Stimulated activated effector memory CD8-positive, alpha-beta T cell treated with anti-CD3 and anti-CD28 coated beads, Interleukin-12 subunit alpha, Interleukin-12 subunit beta, amount 100 ng/mL, for 72 hours (primary cell): ENCODE measurements at places on chromosomes 3 and 15.

- no peak for DNase-seq
These were observed 88.6 kb downstream of the P3H2 start for GRCh38 chr3:190031887-190032752.

DNA sequence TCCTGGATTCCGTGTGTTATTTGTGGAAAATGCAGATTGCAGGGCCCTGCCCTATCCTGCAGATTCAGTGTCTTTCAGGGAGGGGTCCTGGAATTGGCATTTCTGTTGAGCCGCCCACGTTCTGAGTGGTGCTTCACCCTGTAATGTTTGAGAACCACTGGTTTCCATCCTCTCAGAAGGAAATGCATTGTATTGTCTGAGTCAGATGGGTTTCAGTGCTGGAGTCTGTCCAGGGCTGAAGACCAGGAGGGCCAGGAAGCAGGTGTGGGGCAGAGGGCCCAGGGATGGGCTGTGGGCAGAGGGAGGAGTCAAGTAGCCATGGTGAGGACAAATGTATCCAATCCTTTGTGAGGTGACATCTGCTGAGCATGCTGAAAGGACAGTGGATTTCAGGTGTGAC lies 123.8 kb downstream of the SV2B start:
- no peak for DNase-seq

DNA sequence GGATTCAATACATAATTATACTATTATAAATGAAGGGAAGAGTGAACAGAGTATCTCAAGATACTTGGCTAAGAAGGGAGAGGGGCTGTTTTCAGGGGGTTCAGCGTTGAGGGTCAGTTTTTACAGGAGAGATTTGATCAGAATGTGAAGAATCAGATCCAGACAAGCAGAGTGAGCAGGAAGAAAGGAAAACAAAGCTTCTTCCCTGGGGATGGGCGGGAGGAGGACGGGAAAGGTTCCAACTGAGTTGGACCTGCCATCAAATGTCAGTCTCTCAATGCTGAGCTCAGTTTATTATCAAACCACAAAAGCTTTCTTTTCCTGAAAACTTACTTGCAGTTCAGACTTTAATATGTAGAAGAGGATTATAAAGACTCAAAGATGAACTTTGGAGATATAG lies 6.0 kb upstream of the MELTF start:
- DNase-seq, result no peak

- DNase-seq, result no peak
These were observed 150.9 kb downstream of the CNTN3 start for GRCh38 chr3:74463515-74463914.

DNA sequence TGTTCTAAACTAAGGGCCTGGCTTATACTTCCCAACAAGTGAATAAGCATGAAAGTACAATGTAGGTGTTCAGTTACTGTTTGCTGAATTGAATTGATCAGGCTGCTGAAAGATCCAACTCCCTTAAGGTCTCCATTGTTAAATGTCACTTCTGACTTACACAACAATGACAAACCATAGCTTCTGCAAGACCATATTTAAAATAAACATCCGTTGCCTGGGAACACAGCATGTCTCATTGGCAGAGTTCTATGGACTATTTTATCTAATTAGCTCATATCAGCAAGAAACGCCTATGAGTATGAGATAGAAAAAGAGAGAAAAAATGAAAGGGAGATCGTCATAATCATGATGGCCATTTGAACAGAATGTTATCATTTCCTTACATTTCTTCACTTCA lies 605.4 kb downstream of the FGF12 start:
- no peak for DNase-seq

DNA sequence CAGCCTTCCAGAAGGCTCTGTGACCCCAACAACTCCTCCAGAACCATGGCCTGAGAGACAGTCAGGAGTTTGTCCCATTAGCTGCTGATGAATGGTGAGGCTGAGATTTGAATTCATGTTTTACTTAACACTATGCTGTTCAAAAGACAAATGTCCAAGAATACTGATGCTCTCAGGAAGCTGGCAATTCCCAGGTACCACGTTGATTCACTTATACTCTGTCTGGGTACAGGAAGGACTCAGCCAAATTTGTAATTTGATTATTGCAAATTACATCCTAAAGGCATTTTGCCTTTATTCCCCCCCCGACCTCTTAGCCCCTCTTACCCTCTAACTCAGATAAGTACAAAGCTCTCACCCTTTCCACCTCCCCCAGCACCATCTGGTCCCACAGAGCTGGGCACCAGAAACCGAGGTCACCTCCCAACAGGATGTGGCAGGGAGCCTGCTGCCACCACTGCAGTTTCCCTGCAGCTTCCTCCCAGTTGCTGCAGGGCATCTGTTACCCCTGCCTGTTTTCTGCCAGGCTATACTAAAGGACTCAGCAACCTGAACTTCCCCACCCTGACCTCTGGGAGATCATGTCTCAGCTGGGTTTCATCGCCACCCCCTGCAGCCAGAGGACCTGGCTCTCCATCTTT lies 33.6 kb downstream of the EAF1 start:
- no peak for DNase-seq

DNA sequence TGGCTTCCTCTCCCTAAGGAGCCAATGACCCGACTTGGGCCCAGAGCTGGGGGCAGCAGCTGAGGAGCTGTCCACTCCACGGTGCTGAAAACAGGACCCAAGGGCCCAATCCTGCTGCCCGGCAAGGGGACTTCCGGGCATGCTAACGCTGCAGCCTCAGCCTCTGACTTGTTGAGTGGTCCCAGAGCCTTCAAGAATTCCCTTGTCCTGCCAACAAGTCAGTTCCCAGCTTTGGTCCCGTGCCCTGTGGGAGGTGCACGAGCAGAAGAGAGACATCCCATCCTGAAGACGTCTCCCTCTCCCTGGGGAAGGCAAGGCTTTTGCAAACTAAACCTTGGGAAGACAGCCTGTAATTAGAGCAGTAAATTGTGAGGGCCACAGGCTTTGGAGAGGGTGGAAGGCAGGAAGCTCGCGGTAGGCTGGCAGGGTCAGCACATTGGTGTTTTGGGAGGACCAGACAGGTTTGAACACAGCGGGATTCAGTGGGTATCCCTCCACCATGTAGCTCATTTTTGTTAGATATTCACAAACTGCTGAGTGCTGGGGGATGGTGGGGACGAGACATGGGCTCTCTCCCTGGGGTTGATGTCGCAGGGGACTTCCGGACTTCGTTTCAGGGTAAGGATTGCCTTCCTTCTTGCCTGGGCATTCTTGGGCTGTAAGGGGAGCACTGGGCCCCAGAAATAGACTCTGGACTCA lies 29.8 kb upstream of the PRR23E start:
- no peak for DNase-seq

- no peak for DNase-seq
These were observed 154.1 kb upstream of the CBLB start for GRCh38 chr3:106022913-106023312.

- DNase-seq, result no peak
These were observed 791.7 kb upstream of the EPHA6 start for GRCh38 chr3:96022676-96023075.

- no peak for DNase-seq
These were observed 443.7 kb downstream of the NR2F2 start for GRCh38 chr15:96774216-96774615.

DNA sequence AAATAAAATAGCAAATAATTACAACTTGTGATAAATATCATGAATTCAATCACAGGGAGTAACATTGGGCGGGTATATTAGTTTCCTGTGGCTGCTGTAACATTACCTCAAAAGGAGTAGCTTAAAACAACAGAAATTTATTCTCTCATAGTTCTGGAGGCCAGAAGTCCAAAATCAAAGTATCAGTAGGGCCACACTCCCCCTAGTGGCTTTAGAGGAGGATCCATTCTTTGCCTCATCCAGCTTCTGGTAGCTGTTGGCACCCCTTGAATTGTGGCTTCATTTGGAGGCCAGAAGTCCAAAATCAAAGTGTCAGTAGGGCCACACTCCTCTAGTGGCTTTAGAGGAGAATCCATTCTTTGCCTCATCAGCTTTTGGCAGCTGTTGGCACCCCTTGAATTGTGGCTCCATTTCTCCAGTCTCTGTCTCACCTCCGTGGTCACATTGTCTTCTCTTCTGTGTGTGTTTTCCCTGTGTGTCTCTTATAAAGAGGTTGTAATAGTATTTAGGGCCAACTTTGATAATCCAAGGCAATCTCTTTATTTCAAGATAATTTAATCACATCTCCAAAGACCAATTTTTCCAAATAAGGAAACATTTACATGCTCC lies 3.1 kb upstream of the CFAP20DC start:
- no peak for DNase-seq

- no peak for DNase-seq
These were observed 236.6 kb downstream of the KCNH8 start for GRCh38 chr3:19384868-19385267.

DNA sequence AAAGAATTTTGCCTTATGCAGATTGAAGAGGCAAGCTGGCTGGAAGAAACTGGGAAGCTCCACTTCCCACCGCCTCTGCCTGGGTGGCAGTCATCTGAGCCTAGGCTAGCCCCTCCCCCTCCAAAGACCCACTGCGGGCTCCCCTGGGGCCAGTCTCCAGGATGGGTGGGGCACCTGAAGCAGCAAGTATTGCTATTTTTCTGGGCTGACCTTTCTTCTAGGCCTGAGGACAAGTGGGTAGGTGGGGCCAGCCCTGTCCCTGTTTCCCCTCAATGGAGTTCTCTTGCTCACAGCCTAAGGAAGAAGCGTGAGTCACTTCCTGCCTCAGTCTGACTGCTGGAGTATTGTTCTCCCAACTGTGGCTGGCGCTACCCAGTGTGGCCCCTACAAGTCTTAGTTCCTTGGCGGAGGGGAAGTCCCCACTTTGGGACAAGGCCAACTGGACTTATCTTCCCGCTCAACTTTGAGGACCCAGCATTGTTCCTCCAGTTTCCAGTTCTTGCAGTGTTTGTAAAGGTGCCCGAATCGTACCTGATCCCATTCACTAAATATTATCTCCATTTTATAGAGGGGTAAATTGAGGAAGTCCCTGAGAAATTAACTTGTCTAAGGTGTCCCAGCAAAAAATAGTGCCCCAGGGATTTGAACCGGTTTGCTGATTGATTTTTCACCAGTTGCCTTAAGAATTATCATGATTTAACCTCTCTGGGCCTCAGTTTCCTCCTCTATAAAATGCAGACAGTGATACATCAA lies 1.4 kb downstream of the FURIN start:
- DNase-seq, result no peak

- peak; percentile 66 for DNase-seq
These were observed 235.1 kb downstream of the UACA start for GRCh38 chr15:70528270-70528706.

- DNase-seq, result no peak
These were observed at the start of gene SLC6A11 for GRCh38 chr3:10816019-10816862. SLC6A11 (plus strand) TSS chr3:10816228; CDS start chr3:10816266, 38 bp downstream.

DNA sequence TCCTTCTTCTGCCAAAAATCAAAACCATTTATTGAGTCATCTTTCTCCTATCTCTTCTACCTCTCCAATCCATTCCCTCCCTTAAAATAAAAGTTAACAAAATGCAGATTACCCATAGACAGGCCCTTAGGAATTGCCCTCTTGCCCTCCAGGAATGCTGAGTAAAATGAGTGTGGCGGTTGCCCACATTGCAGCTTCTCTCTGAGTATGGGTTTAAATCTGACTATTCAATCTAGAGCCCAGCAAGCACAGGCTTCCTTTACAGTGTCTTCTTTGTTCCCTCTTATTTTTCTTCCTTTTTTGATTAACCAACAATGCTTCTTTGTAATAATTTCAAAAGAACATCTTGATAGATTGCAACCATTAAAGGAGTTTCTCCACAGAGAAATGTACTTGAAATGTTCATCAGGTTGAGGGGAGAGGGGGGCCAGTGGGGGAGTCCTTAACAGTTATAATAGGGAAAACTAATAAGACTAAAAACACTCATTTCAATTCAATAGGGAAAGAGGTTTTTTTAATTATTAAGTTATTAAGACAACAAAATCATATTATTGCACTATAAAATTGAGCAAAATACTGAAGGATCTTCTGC lies 135.3 kb upstream of the LMCD1 start:
- no peak for DNase-seq

DNA sequence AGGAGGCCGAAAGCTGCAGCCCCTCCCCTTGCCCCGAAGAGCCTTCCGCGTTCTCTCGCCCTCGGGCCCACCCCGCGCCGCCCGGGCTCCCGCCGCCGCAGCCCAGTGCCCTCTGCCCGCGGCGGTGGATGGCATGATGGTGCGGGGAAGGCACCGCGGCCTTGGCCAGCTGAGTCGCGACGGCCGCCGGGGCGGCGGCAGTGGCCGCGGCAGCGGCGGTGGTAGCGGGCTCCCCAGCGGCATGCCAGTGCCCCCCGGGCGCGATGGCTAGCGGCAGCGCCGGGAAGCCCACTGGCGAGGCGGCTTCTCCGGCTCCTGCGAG lies 1.2 kb downstream of the TLNRD1 start:
- peak; percentile 76 for DNase-seq

DNA sequence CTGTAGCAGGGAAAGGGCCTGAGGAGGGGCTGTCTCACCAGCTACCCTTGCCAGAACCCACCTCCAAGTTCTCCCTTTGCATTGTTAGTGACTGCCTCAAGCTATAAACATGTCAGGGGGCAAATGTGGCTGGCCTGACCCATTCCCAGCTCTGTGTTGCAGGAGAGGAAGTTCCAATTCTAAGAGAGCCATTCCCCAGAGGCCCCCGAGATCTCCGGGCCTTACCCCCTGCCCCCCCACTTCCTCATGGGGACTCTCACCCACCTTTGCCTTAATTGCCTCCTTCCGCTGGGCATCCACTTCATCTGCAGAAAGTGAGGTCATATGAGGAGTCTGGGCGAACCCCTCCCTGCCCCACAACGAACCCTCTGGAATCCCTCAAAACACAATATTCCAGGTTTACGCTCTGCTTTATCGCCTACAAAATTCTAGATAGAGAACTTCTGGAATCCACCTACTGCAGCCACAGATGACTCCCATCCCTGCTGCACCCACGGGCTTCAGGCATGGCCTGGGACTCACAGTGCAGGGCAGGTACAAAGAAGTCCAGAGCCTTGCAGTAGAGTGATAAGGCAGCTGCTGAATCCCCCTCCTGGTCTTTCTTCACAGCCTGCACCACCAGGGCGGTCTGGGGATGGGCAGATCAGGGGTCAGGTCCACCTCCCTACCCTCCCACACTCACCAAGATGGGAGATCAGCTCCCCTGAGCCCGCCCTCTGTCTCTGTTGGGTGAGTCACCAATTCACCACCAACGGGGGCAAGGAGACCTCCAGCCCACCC lies 4.0 kb downstream of the ULK3 start:
- DNase-seq, result no peak

DNA sequence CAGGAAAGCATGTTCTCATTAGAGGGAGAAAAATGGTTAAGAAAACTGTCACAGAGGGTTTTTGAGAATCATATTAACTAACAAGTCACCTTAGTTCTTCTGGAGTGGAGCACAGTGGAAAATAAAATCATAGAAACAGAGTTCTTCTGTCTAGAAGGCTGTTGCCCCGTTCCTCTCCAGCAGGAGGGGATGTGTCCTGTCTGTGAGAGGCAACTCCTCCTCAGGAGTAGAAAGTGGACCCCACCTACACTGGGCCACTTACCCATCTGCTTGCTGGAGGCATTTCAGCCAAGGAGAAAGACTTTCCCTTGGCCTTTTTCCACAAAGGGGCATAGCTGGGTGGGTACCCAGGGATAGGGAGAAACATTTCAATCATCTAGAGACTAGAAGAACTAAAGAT lies 106.6 kb downstream of the SSR3 start:
- no peak for DNase-seq

- DNase-seq, result no peak
These were observed 2.8 kb downstream of the MB21D2 start for GRCh38 chr3:192914848-192915247.
